EL (cell line): ENCODE measurements at places on chromosomes 12 and 14.

DNA sequence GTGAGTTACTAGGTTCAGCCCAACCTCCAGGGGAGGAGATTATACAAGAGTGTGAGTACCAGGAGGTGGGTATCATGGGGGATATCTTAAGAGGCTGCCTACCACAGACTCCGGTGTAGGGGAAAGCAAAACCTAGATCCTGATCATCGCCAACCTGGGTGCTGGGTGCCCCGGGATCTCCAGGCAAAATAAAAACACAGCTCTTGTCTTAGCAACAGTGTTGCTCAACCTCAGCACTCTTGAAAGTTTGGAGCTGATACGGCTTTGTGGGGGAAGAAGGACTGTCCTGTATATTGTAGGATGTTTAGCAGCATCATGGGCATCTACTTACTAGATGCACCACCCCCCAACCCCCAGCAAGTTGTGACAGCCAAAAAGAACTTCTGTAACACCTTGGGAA lies 74.5 kb downstream of the CCDC60 start:
- no peak for DNase-seq

- no peak for DNase-seq
Measured at GRCh38 chr12:52861511-52861910, 12.7 kb upstream of the KRT78 start.

- DNase-seq = peak; percentile 60
Measured at GRCh38 chr14:38420048-38420447, 164.2 kb upstream of the CLEC14A start.

DNA sequence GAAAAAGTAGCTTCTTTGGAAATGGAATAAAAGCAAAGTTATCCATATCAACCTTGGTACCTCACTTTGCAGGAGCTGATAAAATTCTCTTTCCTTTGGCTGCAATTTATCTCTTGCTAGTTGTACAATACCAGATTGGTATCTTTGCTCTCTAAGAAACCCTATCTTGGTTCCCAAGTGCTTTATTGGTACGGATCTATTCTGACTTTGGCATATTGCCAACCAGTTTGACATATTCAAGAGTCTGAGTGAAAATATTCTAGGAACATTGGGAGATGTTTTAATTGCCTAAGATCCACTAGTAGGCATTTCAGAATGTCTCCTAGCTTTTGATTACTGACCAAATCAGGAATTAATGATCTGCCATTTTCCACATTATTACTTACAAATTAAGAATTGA lies 167.2 kb upstream of the ATP2B1 start:
- DNase-seq = no peak

GRCh38 chr14:34302654-34303053 lies 159.4 kb downstream of the SPTSSA start:
- DNase-seq = no peak

DNA sequence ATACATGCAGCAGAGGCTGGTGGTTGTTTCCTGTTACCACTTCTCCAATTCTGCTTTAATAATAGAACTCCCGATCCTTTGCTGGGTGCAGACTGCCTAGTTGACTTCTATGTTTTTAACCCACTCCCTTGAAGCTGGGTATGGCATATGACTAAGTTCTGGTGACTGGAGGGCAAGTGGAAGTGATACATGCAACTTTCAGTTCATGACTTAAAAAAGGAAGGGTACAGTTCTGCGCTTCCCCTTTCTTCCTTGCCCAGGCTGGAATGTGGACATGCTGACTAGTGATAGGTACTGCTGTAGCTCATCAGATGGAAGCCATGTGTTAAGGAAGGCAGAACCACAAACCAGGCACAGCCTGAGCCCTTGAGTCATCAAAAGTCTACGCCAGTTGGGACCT lies 2.4 kb upstream of the A2M start:
- DNase-seq = no peak

- DNase-seq = no peak
Measured at GRCh38 chr14:37019488-37019887, 152.9 kb downstream of the SLC25A21 start.

- peak; percentile 67 for DNase-seq
Measured at GRCh38 chr12:46773586-46774321, 52.0 kb downstream of the SLC38A4 start.

- DNase-seq = no peak
Measured at GRCh38 chr14:65079201-65079600, 23.1 kb downstream of the MAX start.

DNA sequence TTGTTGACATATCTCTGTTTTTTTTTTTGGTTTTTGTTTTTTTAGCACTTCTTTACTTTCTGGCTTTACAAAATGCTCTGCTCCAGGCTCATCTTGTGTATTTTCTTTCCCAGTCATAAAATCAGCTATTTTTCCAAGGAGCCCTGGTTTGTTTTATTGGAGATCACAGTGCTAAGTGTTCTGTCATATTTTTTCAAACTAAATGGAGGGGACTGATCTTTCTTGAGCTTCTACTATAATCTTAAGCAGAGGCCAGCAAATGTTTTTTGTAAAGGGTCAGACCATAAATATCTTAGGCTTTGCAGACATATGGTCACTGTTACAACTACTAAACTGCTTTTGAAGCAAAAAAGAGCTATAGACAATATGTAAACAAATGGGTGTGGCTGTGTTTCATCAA lies 30.6 kb upstream of the LIN7A start:
- DNase-seq = no peak

- no peak for DNase-seq
Measured at GRCh38 chr14:99737451-99737951, 53.4 kb downstream of the CYP46A1 start.

DNA sequence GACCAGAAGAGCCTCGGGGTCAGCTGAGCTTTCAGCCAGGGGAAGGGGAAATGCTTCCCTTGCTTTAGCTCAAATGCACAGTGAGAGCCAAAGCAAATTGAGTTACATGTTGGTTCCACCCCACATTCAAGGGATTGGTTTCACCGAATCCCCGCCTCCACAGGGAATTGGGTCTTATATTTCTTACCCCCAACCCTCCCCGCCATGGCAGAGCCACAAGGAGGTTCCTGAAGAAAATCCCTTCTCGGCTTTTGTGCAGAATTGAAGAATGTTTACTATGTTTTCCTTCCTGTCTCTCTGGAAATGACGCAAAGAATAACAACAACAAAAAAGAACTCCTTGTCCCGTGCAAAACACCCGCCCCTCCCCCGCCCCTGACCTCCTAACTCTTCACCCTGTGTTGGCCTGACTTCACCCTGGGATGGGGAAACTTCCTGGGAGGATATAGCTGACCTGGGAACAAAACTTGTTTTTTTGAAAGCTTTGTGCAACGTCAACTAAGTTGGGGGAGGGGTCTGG lies 21.9 kb upstream of the CIPC start:
- DNase-seq = no peak

- no peak for DNase-seq
Measured at GRCh38 chr14:96634481-96634880, 132.3 kb downstream of the PAPOLA start.

GRCh38 chr14:35929186-35929585 lies 103.0 kb downstream of the BRMS1L start:
- no peak for DNase-seq

DNA sequence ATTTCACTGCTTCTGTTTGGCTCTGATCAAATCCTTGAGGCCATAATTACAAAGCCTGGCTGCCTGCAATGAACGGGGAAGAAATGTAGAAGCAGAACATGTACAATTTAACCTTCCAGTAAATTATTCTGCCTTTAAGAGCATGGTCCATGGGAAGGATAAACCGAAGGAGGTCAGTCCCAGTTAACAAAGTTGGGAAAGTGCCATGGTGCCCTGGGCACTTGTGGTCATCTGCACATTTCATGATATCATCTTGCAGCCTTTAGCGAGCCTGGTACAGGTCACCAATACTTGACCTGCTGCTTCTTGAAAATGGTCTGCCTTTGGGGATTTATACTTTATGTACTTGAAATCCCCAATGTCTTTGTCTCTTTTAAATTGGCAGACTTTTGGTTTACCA lies 175.9 kb upstream of the KITLG start:
- peak; percentile 40 for DNase-seq

- peak; percentile 48 for DNase-seq
Measured at GRCh38 chr12:83573671-83574070, 887.0 kb downstream of the TMTC2 start.
